ENCODE measurements at places on chromosomes 2 and 18.

GRCh38 chr18:38759457-38759856 is 1193.9 kb upstream of the CELF4 start:
- DNase-seq: no peak

- DNase-seq: no peak
Observed at GRCh38 chr2:136932700-136933099, 167.4 kb downstream of the THSD7B start.

DNA sequence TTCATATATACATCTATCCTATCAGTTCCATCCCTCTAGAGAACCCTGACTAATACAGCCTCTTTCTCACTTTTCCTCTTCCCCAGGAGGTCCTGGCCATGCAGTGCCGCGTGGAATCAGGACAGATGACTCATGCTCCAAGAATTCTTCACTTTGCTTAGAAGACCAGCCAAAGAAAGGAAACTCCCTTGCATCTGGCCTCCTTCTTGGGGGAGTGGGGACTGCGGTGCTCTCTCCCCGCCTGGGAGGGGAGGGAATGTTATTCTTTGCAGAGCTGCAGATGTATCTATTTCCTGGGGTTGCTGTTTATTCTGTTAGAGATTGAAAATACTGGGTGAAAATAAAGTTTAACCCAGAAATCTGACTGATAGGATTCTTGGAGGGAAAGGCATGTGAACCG is 111.5 kb upstream of the SH3BP4 start:
- DNase-seq: no peak

- DNase-seq: no peak
Observed at GRCh38 chr2:39484206-39484605, 47.1 kb upstream of the MAP4K3 start.

Measured in bone marrow (tissue), 2 donors.